ENCODE measurements at places on chromosomes 6 and 20. TPM values are rescaled to one million over a fixed set of nuclear protein-coding genes. Genes with fewer than 3 reads are reported as not detected.

GRCh38 chr20:40463171-40463570, 225.9 kb downstream of the MAFB start:
- DNase-seq: no peak

DNA sequence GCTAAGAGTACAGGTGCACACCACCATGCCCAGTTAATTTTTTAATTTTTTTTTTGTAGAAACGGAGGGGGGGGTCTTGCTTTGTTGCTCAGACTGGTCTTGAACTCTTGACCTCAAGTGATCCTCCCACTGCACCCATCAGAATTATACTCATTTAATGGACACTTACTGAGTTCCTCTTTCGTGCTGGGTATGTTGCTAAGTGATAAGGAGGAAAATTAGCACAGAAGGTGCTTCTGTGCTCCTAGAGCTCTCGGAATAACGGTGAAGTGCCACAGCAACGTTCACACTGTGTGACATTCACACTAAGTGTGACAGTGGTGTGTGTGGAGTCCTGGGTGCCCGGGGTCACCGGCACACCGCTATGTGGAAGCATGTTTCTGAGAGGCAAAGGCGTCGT, 32.1 kb upstream of the BMP6 start:
- DNase-seq: no peak

DNA sequence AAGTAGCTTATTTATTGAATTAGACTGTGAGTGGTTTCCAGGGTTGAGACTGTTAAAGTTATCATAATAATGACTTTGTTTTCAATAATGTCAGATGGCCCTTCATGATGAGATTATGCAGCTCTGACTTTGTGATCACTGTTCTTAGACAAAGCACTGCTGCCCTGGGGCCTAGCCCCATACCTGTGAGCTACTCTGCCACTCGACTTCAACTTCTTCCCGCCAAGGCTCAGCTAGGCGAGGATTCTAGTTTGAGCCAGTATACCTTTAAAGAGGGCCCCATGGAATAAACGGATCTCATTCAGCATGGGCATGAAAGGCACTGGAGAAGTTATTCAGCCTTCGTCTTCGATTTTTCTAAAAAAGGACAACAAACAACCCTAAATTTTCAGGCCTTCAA, 45.0 kb upstream of the INSM1 start:
- no peak for DNase-seq

DNA sequence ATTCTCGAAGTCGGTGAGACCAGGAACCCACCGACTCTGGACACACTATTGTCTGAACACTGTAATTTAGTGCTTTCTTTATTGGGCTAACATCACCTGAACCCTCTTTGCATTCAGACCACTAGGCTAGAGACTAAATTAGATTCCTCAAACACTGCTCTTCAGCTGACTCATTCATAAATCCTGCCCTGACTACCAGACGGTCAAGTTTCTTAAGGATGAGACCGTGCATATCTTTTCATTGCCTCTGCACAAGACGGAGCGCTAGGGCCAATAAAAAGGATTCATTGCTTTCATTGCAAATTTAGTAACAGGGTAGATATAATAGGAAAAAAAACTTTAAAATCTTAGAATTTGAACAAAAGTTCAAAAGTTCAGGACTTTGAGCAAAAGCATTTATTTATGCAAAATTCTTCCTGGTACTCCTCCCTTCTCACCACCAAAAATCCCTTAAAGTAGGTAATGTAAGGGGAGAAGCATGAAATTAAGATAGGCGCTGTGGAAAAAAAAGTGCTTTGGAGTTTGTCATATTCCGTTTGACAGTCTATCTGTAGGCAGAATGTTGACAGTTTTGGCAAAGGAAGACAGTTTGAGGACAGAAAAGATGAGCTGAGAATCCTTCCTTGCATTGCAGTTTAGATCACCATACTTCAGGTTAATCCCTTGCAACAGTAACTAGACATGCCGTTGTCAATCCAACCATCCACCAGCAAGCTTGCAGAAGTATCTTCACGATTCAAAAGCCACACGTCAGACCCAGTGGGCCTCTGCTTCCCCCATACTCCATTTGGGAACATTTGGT, 328.6 kb upstream of the JARID2 start:
- DNase-seq: no peak

DNA sequence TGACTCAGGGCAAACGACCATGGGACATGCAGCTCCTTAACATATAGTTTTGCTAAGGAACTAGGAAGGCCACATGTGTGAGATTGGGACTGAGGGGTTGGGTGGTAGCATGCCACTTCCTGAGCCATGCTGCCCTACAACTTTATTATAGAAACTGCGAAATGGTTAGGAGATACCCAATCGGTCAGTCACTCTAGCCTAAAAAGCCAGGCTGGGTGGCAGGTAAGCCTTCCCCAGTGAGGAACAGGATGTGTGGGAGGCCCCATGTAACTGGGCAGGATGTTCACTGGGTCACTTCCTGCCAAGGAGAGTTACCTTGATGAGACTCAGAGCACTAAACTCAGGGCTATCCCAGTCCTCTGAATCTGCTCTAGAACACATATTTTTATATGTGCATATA, 123.5 kb downstream of the MAP3K7 start:
- DNase-seq: no peak

- no peak for DNase-seq
These were observed 6.5 kb upstream of the RREB1 start for GRCh38 chr6:7101290-7101689.

GRCh38 chr6:36716476-36717093, 19.0 kb downstream of the RAB44 start:
- DNase-seq: no peak

DNA sequence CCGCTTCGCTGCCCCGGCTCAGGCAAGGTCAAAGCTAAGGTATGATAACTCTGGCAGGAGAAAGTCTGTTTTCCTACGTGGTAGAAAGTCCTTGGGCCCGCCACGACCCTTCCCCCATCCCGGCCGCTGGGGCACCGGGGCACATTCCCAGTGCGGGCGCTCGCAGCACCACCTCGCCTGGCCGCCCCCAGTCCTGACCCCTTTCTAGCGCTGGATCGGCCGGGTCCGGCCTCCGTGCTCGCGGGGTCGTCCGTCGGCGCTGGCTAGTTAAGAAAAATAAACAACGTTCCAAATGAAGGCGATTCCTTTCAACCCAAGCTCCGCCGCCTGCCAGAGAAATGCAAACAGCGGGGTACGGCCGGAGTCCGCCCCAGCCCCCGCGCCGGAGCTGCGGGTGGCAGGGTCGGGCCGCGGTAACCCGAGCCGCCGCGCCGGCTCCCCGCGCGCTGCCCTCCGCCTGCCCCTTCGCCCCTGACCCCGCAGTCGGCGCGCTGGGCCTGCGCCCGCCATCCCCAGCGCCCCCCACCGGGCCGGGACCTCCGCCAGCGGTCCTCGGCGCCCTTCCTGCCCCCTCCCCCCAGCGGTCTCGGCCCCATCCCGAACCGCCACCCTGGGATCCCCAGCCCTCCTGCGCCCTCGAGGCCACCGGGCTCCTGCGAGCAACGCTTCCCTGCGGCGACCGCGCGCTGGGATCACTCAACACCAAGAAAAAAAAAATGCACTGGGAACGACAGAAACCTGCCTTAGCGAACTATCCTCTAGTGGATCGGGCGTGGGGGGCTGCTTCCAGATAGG, 37.6 kb downstream of the NCR2 start:
- no peak for DNase-seq

- DNase-seq: peak; percentile 56
These were observed 514 bp downstream of the TCFL5 start for GRCh38 chr20:62860924-62861691.

ZGPAT gene
- polyA plus RNA-seq: 25.5 TPM

PLAGL1 gene
- polyA plus RNA-seq: 8.5 TPM

DNA sequence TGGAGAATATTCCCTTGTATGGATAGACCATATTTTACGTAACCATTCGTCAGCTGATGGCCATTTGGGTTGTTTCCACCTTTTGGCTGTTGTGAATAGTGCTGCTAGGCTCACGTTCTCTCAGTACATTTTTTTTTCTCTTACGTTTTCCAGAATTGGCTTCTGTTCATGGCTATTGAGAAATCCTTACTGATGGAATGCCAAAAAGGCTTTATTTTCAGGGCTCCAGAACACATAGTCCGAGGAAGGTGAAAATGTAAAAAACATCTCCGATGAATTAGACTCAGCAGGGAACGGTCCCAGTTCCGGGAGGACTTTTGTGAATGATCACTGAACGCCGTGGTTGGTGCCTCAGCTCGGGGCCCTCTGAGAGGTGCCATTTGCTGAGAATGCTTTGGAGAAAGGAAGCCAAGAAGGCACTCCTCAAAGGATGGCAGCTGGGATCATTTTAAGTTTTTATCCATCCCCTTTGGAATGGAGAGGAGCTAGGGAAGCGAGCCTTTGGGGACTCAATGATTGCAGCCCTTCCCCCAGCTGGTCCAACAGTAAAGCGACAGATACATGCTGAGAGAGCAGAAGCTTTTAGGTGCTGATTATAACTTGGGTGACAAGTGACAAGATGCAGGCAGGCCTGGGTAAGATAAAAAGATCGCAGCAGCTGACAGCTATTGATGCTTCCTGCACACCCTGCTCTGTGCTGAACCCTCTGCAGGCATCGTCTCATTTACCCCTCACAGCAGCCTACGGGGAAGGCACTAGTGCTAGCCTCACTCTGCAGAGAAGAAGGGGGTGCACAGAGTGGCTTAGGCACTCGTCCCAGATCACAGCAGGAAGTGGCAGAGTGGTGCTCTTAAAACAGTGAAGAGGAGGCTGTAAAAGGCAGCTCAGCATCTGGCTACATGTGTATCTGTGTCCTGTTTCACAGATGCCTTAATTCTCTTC, 133.4 kb upstream of the KCNG1 start:
- no peak for DNase-seq

NKAPL gene
- polyA plus RNA-seq: 0.61 TPM

GRCh38 chr6:13098793-13099570, 229.4 kb downstream of the TBC1D7 start:
- DNase-seq: peak; percentile 62

GRCh38 chr20:43691928-43692524, 25.1 kb downstream of the MYBL2 start:
- DNase-seq: peak; percentile 73

DNA sequence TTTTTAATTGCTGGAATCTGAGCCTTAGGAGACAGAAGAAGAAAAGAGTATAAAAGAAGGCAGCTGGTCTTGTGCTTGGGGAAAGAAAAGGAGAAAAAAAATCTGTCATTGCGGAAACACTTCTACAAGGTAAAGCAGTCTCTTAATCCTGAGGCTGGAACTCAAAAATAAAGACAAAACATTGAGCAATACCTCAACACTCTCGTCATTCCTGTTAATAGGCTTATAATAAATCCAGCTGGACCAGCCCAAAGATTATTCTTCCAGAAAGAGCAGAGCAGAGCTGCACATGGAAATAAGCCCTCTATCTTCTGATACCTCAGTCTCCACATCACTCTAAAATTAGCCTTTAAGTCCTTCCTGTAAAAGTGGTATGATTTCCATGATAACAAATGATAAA, 62.0 kb upstream of the HIVEP1 start:
- DNase-seq: no peak

DNA sequence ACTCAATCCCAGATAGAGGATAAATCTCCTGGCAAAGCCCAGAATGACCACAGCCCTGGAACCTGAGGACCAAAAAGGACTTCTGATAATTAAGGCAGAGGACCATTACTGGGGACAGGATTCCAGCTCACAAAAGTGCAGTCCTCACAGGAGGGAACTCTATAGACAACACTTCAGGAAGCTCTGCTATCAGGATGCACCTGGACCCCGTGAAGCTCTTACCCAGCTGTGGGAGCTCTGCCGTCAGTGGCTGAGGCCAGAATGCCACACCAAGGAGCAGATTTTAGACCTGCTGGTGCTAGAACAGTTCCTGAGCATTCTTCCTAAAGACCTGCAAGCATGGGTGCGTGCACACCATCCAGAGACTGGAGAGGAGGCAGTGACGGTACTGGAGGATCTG, 992 bp downstream of the ZSCAN16 start:
- no peak for DNase-seq

- no peak for DNase-seq
These were observed 8.6 kb downstream of the OR10C1 start for GRCh38 chr6:29447670-29448069.

GRCh38 chr6:81486234-81486633, 266.2 kb downstream of the TENT5A start:
- DNase-seq: no peak

DNA sequence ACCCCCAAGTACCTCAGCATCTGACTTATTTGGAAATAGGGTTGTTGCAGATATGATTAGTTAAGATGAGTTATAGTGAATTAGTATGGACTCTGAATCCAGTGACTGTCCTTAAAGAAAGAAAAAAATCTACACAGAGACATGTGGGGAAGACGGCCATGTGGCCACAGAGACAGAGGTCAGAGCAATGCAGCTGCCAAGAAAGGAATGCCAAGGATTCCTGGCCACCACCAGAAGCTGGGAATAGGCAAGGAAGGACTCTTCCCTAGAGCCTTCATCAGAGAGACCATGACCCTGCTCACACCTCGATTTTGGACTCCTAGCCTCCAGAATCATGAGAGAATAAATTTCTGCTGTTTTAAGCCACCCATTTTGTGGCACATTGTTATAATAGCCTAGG, 81.8 kb downstream of the FYN start:
- DNase-seq: no peak

DNA sequence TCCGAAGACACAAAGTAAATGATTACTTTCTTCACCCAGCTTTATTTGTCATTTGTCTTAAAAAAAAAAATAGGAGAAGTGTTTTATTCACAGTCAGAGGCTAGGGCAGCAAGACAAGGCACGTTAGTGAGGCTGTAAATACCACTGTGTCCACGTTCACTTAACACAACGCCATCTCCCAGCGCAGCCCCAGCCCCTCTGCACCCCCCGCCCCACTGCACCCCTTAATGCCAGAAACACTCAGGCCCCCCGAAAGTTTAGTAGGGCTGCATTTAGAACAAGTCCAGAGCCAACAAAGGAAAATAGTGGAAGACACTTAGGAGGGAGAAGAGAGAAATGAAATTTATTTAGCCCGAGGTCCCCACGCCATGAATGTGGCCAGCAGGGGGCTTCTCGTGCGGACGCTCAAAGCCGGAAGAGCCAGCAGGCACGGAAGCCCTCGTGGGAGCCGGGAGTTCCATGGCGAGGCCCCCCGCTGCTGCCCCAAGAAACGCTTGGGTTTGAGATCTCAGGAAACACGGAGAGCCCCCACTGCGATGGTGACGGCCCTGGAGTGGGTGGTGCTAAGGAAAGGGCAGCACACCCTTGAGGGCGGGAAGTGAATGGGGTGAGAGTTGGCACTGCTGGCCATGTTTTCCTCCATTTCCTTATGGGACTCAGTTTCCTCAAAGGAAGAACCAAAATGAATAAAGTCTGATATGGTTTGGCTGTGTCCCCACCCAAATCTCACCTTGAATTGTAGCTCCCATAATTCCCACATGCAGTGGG, 50.2 kb downstream of the IYD start:
- peak; percentile 58 for DNase-seq

- DNase-seq: no peak
These were observed 7.4 kb downstream of the TBP start for GRCh38 chr6:170561555-170561954.

GRCh38 chr6:163314791-163315470, 99.6 kb upstream of the QKI start:
- no peak for DNase-seq

Measured in naive B cell (primary cell).